HepG2 (cell line): ENCODE measurements at places on chromosomes 5 and 9. TPM values are rescaled to one million over a fixed set of nuclear protein-coding genes. Genes with fewer than 3 reads are reported as not detected.

DNA sequence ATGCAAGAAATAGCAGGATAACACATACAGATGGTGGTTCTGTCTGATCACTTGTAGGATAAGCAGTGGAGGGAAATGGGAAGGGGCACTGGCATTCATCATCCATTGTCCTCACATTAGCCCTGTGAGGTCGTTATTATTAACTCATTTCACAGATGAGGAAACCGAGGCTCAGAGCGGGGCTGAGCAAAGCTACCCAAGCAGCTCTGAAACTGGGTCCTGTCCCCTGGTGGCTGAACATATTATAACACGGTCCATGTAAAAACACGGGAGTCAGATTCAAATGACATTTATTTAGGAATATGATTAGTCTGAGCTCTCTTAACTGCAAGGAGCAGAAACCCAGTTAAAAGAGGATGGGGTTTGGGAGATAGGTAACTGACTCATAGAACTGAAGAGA is 43.1 kb downstream of the HRH2 start:
- no peak overlapping the region for H3K4me3 ChIP-seq

DNA sequence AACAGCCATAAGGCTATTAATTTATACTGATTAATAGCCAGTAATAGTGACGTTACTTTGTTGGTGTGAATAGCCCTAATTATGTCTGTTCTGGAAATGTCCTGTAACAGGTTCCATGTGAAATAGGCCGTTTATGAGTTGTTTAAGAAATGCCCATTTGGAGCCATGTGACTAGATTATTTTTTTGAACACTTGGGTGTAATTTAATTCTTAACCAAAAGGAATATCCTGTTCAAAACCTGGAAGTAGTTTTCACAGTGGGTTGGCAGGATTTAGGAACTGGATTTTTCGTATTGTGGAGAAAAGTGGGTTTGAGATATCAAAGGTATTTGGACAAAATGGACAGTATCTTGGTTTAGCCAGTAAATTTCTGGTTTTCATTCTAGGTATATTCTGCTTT is 1.3 kb downstream of the TENT2 start:
- DNase-seq, result no peak
- H3K27me3 ChIP-seq, result no peaks in the 10 kb centered on the region
- peak overlapping the region; percentile 94 for H3K27ac ChIP-seq
- H3K4me1 ChIP-seq, result peaks cover 39% of the 10 kb centered on the region
- peak overlapping the region; percentile 96 for H3K4me3 ChIP-seq

DNA sequence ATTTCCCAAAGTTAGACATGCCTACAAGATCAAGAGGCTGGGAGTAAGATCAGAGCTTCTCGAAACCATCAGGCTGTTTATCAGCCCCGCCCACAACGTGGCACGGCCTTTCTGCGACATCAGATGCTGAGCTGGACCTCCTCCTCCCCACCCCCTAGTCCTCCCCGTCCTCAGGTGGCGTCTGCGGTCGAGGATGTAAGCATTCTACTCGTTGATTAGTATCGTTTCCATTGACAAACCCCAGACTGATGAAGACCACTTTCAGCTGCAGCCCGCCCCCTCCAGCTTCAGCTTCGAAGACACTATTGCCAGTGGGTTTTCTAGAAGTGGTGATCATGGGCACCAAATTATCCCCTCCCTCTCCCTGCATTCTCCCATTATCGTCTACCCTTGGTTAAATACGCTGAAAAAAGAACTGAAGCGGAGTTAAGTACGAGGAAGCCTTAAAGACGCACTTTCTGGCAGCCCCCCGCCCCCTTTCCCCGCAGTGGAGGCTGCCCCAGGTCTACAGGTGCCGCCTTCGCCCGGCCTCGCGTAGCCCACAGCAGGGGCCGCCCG is 1.1 kb downstream of the PPIC start:
- H3K4me1 ChIP-seq, result peaks cover 21% of the 10 kb centered on the region
- no peak overlapping the region for H3K27ac ChIP-seq

DNA sequence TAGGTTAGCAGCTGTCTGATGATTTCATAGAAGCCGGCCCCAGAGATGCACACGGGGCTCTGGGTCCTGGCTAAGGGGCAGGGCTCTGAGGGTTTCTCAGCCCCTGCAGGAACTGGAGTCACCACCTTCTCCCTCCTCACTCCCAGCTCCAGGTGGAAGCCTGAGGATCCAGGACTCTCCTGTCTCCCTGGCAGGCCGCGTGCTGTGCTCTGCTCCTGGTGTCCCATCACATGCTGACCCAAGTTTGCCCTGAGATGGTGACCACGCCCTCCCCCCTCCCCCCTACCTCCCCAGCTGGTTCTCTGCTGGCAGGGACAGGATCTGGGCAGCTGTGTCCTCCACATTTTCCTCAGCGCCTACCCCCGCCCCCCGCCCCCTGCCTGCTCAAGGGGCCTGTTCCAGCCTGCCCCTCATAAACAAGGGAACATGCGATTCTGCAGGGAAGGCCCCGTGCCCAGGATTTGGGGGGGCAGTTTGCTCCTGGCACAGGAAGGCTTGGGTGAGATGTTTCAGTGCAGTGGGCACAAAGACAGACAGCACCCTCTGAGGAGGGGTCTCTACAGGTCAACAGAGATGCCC is 87.4 kb downstream of the PSD2 start:
- H3K36me3 ChIP-seq, result no peaks in the 10 kb centered on the region
- DNase-seq, result no peak
- no peak overlapping the region for H3K4me3 ChIP-seq
- H3K27me3 ChIP-seq, result peaks cover 4% of the 10 kb centered on the region; the same call in 1 of the 2 replicates
- no peak overlapping the region for H3K27ac ChIP-seq

DNA sequence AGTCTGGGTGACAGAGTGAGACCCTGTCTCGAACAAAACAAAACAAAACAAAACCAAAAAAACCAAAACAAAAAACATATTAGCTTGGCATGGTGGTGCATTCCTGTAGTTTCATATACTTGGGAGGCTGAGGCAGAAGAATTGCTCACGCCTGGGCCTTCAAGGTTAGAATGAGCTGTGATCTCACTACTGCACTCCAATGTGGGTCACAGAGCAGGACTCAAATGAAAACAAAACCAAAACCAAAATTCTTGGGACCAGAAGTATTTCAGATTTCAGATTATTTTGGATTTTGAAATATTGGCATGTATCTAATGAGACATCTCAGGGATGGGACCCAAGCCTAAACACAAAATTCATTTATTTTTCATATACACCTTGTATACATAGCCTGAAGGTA is 80.2 kb downstream of the TMC1 start:
- no peaks in the 10 kb centered on the region for H3K4me1 ChIP-seq
- H3K36me3 ChIP-seq, result no peaks in the 10 kb centered on the region
- H3K27ac ChIP-seq, result no peak overlapping the region
- DNase-seq, result no peak
- H3K27me3 ChIP-seq, result no peaks in the 10 kb centered on the region

DNA sequence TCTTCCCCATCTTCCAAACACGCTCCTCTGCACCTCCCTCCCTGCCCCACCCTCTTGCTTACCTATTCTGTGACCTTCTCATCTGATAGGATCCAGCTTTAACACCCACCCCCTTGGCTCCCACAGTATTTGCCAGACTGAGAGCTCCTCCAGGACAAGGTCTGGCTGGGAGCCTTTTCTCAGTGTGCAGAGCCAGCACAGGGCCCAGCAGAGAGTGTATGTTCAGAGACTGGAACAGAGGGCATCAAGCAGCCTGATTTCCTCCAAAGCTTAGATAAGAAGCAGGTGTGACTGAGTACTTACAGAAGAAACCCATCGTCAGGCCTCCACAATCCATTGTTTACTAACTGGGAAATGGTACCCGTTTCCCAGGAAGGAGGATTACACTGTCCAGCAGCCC is 26.6 kb downstream of the LHX6 start:
- peaks cover 16% of the 10 kb centered on the region for H3K4me1 ChIP-seq
- H3K36me3 ChIP-seq, result no peaks in the 10 kb centered on the region
- DNase-seq, result no peak
- no peaks in the 10 kb centered on the region for H3K27me3 ChIP-seq
- H3K27ac ChIP-seq, result no peak overlapping the region

FOXD4L5 gene
- 0.10 and 0.20 TPM in 2 replicates for polyA plus RNA-seq

- H3K27ac ChIP-seq, result no peak overlapping the region
- H3K4me3 ChIP-seq, result no peak overlapping the region
- no peak for DNase-seq
- no peaks in the 10 kb centered on the region for H3K36me3 ChIP-seq
- no peaks in the 10 kb centered on the region for H3K4me1 ChIP-seq
These were observed 131.8 kb upstream of the RGMB start for GRCh38 chr5:98641671-98642070.

HACD4 gene
- polyA plus RNA-seq, result not detected in 2 replicates

DNA sequence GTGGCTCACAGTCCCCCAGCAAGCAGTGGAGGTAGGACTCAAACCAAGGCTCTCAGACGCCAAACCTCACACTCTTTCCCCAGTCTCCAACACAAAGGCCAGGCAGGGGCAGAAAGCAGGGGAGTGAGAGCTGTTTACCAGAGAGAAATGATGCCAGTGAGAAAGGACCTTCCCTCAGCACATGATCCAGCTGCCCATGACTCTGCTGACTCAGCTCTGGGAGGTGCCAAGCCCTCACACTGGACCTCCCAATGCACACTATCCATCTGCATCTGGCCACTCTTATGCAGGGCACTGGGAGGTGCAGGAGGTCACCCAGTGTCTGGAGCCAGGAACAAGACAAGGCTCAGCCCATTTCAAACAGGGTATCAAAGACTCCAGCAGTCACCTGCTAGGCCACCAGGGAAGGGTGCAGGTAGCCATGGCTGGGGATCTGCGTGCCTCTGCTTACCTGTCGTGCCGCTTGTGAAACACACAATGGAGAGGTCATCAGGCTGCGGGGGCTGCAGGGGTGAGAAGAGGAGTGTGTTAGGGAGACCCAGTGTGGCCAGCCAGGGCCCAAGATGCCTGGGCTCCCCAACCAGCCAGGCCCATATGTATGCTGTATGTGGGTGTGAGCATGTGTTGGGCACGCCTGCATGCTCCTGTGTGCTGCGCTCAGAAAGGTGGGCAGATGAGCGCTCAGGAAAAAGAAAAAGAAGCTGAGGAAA is 26.3 kb downstream of the ACSL6 start:
- no peaks in the 10 kb centered on the region for H3K27me3 ChIP-seq
- H3K36me3 ChIP-seq, result no peaks in the 10 kb centered on the region
- H3K27ac ChIP-seq, result no peak overlapping the region
- H3K4me1 ChIP-seq, result peaks cover 6% of the 10 kb centered on the region; the same call in 1 of the 2 replicates
- DNase-seq, result no peak

ENTPD8 gene
- 0.26 and 0.38 TPM in 2 replicates for polyA plus RNA-seq

PCDHGA9 gene
- polyA plus RNA-seq, result 0.04 and 0.09 TPM in 2 replicates

RIMOC1 gene
- polyA plus RNA-seq, result 10.7 and 16.3 TPM in 2 replicates

- peak; percentile 52 for DNase-seq
- H3K27me3 ChIP-seq, result no peaks in the 10 kb centered on the region
- H3K4me1 ChIP-seq, result peaks cover 41% of the 10 kb centered on the region
- H3K4me3 ChIP-seq, result no peak overlapping the region
- H3K36me3 ChIP-seq, result no peaks in the 10 kb centered on the region
- H3K27ac ChIP-seq, result no peak overlapping the region
These were observed 244.7 kb downstream of the PIK3R1 start for GRCh38 chr5:68460147-68460798.

IL4 gene
- polyA plus RNA-seq, result not detected in 2 replicates

- DNase-seq, result no peak
- H3K27ac ChIP-seq, result no peak overlapping the region
- peaks cover 7% of the 10 kb centered on the region; the same call in 1 of the 3 replicates for H3K27me3 ChIP-seq
- H3K4me3 ChIP-seq, result no peak overlapping the region
These were observed 51.4 kb downstream of the EXD3 start for GRCh38 chr9:137371521-137371941.

DNA sequence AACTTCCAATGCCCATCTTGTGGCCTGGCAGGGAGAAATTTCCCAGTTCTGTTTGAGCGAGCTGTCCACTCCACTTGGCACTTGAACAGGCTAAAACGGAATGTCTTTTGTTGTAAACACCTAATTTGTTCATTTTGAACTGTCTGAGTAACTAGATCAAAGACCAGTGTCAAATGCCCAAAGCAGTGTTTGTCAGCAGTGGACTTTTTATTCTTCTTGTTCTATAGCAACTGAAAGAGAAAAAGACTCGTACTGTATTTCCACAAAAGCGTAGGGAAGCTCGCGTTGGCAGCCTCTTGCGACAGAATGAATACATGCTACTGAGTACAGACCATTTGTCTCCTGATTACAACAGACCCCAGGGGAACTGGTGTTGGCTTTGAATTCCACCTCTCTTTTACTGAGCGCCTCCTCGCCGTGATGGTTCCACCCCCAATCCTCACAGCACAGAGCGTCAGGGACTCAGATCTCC is 601.8 kb upstream of the ZNF608 start:
- H3K4me3 ChIP-seq, result no peak overlapping the region
- no peak for DNase-seq
- no peaks in the 10 kb centered on the region for H3K4me1 ChIP-seq
- H3K27me3 ChIP-seq, result no peaks in the 10 kb centered on the region
- H3K36me3 ChIP-seq, result no peaks in the 10 kb centered on the region
- H3K27ac ChIP-seq, result no peak overlapping the region

- no peak overlapping the region for H3K4me3 ChIP-seq
- no peak for DNase-seq
- no peaks in the 10 kb centered on the region for H3K27me3 ChIP-seq
- H3K36me3 ChIP-seq, result no peaks in the 10 kb centered on the region
These were observed 662.9 kb upstream of the ZNF608 start for GRCh38 chr5:125409234-125409860.

DNA sequence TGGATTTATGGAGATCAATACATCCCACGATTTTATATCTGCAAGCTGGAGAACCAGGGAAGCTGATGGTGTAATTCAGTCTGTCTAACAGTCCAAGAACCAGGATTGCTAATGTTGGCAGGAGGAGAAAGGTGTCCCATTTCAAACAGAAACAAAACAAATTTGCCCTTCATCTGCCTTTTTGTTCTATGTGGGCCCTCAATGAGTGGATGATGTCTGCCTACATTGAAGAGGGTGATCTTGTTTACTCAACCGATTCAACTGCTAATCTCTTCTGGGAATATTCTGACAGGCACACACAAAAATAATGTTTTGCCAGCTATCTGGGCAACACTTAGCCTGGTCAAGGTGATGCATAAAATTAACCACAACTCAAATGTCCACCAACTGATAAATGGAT is 65.1 kb upstream of the IL33 start:
- no peaks in the 10 kb centered on the region for H3K36me3 ChIP-seq
- H3K4me3 ChIP-seq, result no peak overlapping the region
- H3K27me3 ChIP-seq, result no peaks in the 10 kb centered on the region
- H3K27ac ChIP-seq, result no peak overlapping the region

PPP2R2B gene
- not detected in 2 replicates for polyA plus RNA-seq

- H3K27ac ChIP-seq, result no peak overlapping the region
- no peaks in the 10 kb centered on the region for H3K36me3 ChIP-seq
- no peak overlapping the region for H3K4me3 ChIP-seq
- DNase-seq, result no peak
- peaks cover 60% of the 10 kb centered on the region for H3K4me1 ChIP-seq
These were observed 749 bp downstream of the SOWAHA start for GRCh38 chr5:132813599-132814502.

DNA sequence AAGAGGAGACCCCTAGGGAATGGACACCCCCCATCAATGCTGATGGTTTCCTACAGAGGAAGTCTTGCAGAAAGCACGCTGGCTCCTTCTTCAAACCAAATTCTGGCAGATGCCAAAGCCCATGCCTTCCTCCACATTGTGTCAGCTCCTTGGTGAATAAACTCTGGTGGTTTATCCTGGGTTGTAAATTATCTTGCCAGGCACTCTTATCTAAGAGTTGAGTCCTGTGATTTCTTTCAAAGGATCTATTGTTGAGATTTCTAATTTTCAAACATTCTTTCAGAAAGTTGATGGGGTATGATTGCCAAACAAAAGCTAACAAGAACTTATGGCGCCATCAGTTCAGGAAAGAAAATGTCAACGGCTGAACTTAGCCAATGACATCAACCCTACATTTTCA is 160.4 kb downstream of the NSG2 start:
- no peak overlapping the region for H3K27ac ChIP-seq
- no peaks in the 10 kb centered on the region; the same call in 2 of the 3 replicates for H3K27me3 ChIP-seq
- no peak for DNase-seq
- H3K4me3 ChIP-seq, result no peak overlapping the region
- H3K36me3 ChIP-seq, result no peaks in the 10 kb centered on the region
- no peaks in the 10 kb centered on the region for H3K4me1 ChIP-seq

DRD1 gene
- polyA plus RNA-seq, result not detected in 2 replicates

TMOD1 gene
- polyA plus RNA-seq, result 0.04 and 0.07 TPM in 2 replicates
